ENCODE measurements at places on chromosomes 4 and X. TPM values are rescaled to one million over a fixed set of nuclear protein-coding genes. Genes with fewer than 3 reads are reported as not detected.

- no peak for DNase-seq
Observed at GRCh38 chrX:65589304-65589703, 54.7 kb upstream of the LAS1L start.

DNA sequence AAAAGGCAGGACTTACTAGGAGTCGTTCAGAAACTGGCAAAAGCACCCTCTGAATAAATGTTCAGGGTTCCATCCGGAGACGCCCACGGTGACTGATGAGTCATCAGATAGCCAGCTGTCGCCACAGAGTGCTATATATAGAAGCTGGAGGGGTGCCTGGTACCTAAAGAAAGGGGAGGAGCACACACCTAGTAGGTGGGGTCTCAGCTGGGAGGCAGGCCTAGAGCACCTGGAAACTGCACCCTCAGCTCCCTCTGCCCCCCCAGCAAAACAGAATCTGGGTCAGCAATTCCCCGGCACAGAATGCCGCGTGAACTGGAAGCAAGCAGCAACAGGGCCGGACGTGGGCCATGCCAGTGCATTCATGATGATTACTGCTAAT, 242.0 kb downstream of the BCOR start:
- peak; percentile 54 for DNase-seq

CXCL3 gene
- total RNA-seq: 1.8 TPM

PDK3 gene
- total RNA-seq: 14.9 TPM

GPR143 gene
- 3.9 TPM for total RNA-seq

MBNL3 gene
- 3.5 TPM for total RNA-seq

BANK1 gene
- 0.03 TPM for total RNA-seq
